ENCODE measurements at places on chromosomes 2 and 18.
A peak's percentile ranks its signal among the peaks of the same experiment; 100 is the strongest.

DNA sequence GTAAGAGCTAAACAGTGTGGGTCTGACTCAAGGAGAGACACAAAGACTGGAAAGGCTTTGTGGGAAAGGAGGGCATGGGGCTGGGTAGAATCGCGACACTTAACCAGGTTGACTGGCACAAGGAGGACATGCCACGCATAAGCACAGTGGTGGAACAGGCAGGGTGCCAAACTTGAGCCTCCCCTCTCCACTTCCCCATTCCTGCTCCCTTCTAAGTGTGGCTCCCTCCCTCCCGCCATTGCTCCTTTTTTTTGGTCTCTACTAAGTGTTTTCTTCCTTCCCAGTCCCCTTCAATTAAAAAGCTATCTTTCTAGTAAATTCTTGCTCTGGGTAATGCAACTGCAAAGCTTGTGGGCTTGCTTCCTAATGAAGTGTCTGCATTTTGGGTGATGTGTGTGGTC lies 40.3 kb upstream of the ZFP36L2 start:
- no peak for DNase-seq

- no peak for DNase-seq
Observed at GRCh38 chr2:214492152-214492551, 81.3 kb downstream of the VWC2L start.

DNA sequence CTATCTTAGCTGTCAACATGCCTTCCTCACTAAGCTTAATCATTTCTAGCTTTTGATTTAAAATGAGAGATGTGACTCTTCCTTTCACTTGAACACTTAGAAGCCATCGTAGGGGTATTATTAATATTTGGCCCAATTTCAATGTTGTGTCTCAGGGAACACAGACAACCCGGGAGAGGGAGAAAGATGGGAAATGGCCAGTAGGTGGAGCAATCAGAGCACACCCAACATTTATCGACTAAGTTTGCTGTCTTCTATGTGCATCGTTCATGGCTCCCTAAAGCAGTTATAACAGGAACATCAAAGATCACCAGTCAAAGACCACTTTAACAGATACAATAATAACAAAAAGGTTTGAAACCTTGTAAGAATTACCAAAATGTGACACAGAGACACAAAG lies 110.2 kb downstream of the OLA1 start:
- DNase-seq, result peak; percentile 43

DNA sequence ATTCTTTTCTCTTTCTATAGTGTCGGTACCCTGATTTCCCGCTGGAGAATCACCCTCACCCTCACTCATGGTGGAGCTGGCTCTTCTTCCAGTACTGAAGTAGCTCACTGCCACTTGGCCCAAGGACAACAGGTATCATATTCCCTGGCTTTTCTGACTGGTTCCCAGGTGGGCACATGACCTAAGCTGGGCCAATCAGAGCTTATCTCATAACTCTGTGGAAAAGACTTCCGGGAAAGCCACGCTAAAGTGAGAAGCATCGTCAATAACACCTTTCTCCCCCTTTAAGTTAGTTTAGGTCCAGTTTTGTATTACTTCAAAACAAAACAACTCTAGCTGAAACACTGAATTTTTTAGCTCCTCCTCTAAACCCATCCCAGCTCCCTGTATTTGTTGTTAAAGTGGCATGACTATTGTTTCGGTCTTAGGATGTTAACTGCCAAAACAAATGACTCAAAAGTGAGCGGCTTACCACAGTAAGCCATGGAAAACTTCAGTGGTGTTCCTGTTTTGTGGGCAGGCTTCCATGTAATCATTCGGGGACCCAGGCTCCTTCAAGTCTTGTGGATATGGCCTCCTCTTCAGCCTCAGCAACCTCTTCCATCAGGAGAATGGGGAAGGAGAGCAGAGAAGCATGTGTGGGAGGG lies 137.4 kb upstream of the DLX2 start:
- DNase-seq, result no peak

- peak; percentile 84 for DNase-seq
Observed at GRCh38 chr2:182404092-182404491, 22.7 kb downstream of the PDE1A start.

- no peak for DNase-seq
Observed at GRCh38 chr2:172339371-172340010, 87.9 kb upstream of the ITGA6 start.

DNA sequence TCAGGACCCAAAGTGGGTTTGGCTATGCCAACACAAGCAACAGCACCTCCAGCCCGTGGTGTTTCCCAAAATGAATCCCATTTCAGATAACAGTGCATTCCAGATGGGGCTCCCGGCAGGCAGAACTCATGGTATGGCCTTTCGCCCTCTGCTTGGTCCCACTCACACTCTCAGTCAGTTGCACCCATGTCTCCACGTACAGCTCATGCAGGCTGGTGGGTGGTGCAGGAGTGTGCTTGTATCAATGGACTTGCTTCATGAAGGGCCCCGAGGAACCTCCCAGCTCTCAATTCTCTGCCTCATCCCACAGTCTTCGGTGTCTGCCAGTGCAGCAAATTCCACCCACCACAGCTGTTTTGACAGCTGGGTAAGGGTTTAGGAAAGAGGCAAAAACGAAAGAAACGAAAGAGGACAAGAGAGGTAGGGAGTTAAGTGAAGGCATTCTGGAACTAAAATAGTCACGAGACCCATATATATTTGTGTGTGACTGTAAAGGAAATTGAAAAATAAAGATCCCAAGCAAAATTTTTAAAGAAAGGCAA lies 278.1 kb downstream of the DCDC2C start:
- DNase-seq, result no peak

- peak; percentile 20 for DNase-seq
Observed at GRCh38 chr2:48482313-48482712, 47.6 kb upstream of the STON1 start.

GRCh38 chr2:100008956-100009355 lies 133.4 kb downstream of the AFF3 start:
- DNase-seq, result peak; percentile 40

GRCh38 chr2:25504266-25504665 lies 162.5 kb upstream of the DNMT3A start:
- DNase-seq, result no peak

- no peak for DNase-seq
Observed at GRCh38 chr18:71431171-71431570, 1113.0 kb downstream of the CBLN2 start.

GRCh38 chr2:28400921-28401320 lies 8.3 kb downstream of the FOSL2 start:
- DNase-seq, result no peak

DNA sequence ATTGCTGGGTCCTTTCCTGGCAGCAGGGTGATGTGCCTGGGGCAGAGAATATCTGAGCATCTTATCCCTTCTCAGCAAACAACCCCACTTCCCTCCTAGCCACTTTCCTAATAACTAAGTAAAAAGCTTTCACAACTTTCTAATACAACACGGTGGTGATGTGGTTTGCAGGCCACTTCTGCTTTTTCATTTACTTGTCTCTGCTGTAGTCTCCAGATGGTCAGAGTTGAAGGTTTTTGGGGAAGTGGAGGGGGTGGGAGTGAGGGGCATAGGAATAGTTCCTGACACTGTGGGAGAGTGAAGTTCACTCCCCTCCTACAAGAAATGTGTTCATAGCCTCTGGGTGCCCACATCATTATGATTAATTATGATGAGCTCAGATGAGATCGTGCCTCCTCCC lies 11.6 kb downstream of the OXER1 start:
- DNase-seq, result no peak

Measured in choroid plexus epithelial cell (primary cell).